ENCODE measurements at places on chromosomes 11 and 22.

GRCh38 chr11:69463995-69464960, 17.2 kb upstream of the LINC01488 start:
- DNase-seq = no peak

GRCh38 chr11:43997022-43997660, 50.6 kb upstream of the ACCSL start:
- DNase-seq = no peak

- no peak for DNase-seq
Measured at GRCh38 chr11:55324500-55324899, 18.5 kb upstream of the OR4A16 start.

GRCh38 chr11:100574894-100575769, 112.0 kb upstream of the ARHGAP42 start:
- DNase-seq = peak; percentile 10

DNA sequence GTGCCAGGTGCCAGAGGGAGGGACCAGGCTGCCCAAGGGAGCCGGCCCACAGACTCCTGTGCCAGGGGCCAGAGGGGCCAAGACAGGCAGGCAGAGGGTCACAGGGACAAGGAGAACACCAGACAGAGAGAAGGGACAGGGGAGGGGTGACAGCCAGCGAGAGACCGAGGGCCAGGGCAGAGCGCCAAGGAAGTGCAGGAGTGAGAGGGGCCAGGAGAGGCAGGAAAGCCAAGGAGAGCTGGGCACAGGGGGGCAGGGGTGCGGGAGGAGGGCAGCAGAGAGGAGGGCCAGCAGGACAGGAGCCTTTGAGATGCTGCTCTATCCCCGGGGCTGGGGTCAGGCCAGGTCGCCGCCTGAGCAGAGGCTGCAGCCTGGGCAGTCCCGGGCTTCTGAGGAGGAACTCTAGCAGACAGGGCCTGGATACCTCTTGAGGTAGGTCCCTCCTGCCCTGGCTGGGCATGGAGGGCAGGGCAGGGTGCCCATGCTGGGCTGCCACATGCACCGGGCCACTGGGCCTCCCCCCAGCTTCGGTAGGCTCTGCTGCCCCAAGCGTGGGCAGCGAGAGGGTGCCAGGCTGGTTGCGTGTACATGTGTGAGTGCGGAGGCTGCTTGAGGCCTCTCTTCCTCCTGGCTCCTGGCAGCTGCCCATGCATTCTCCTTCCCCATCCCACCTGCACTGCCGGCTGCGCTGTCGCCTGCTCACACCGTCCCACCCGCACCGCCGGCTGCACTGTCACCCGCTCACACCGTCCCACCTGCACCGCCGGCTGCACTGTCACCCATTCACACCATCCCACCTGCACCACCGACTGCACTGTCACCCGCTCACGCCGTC, 12.2 kb downstream of the LSP1 start:
- DNase-seq = no peak

GRCh38 chr11:465896-466530, 15.9 kb downstream of the PTDSS2 start:
- no peak for DNase-seq

Measured in AG10803 (cell line).